Stimulated activated CD4-positive, alpha-beta T cell treated with anti-CD3 and anti-CD28 coated beads, TNF-alpha, amount 100 ng/mL, for 1 hour (primary cell): ENCODE measurements at places on chromosomes 2 and 18.

GRCh38 chr2:157819761-157820160, 56.4 kb downstream of the ACVR1 start:
- DNase-seq: no peak

DNA sequence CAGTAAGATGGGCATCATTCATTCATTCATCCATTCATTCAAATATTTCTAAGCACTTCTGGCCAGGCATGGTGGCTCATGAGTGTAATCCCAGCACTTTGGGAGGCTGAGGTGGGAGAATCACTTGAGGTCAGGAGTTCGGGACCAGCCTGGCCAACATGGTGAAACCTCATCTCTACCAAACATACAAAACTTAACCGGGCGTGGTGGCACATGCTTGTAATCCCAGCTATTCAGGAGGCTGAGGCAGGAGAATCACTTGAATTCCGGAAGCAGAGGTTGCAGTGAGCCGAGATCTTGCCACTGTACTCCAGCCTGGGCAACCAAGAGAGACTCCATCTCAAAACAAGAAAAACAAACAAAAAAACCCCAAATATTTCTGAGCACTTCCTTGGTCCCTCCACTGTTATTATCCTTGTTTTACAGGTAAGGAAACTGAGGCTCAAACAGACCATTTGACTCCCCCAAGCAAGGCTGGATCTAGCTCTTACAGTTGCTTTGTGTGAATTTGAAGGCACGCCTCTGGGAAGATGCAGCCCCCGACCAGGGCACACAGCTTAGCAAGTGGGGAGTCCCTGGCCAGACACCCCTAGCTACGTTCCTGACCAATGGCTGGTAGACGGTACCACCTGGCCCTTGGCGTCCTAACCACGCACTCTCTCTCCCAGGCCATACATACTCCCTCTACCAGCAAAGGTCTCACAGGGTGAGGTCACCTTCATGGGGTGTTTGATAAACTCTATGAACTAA, 50.6 kb upstream of the ODC1 start:
- DNase-seq: no peak

- DNase-seq: no peak
Measured at GRCh38 chr2:41764131-41764530, 283.7 kb upstream of the PKDCC start.

DNA sequence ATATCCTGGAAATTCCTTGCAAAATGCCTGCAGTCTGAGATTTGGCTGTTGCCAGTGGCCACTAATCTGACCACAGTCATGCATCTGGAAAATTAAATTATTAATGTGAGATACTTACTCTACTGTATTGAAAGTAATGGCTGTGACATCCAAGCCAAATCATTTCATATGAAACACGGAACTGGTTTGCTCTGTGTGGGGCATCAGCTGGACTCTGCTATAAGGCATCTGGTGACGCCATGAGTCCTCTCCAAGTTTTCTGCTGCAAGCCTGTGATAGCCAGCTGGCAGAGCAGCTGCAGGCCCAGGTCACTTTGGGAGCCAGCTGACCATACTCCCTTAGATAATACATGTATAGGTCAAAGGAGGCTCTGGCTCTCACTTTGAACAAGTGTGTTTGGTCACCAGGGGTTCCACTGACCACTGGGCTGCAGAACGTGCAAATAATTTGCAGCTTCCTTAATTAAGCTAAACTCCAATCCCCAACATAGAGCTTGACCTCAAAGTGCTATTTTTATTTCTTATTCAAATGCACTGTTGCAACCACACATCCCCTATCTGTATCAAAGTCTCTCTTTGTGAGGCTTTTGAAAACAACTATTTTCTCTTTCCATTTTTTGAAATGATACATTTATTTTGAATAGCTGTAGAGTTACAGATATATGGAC, 152.9 kb downstream of the NCKAP5 start:
- no peak for DNase-seq

DNA sequence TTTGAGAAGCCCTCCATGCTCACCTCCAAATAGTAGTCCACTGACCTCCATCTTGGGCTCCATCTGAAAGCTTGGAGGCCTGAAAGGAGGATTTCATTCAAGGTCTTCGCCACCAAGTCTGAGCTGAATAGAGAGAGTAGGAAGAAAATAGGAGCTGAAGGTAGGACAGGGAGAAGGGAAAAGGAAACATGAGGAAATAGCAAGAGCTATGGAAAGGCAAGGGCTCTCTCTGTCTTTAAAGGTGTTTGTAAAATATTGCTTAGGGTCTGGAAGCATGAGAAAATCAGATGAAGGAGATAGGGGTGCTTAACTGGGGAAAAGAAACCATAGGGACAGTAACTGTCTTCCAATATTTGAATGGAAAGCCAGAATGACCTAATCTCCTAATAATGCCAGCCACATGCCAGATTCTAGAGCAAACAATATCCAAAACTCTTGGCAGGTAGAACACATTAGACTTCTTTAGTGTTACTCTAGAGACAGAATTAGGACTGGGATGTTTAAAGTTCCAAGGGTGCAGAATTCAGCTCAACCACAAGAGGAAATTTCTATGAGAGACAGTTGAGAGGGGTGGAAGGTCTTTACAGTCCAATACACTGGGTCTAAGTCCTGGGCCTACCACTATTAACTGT, 67.4 kb downstream of the NAB1 start:
- DNase-seq: no peak

- no peak for DNase-seq
Measured at GRCh38 chr2:181421131-181421458, 36.1 kb upstream of the ITGA4 start.

- DNase-seq: no peak
Measured at GRCh38 chr18:5414546-5414945, 119.0 kb upstream of the ZBTB14 start.

DNA sequence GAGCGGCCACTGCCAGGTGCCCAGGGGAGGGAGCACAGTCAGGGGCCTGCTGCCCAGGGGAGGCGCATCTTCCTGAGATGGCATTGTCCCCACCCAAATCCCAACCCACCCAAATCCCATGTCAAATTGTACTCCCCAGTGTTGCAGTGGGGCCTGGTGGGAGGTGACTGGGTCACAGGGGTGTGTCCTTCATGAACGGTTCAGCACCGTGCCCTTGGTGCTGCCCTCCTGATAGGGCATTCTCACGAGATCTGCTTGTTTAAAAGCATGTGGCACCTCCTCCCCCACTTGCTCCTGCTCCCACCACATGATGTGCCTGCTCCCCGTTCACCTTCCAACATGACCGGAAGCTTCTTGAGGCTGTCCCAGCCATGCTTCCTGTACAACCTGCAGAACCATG, 27.6 kb downstream of the ANKMY1 start:
- no peak for DNase-seq

- DNase-seq: no peak
Measured at GRCh38 chr2:5697562-5697961, 5.4 kb downstream of the SOX11 start.

DNA sequence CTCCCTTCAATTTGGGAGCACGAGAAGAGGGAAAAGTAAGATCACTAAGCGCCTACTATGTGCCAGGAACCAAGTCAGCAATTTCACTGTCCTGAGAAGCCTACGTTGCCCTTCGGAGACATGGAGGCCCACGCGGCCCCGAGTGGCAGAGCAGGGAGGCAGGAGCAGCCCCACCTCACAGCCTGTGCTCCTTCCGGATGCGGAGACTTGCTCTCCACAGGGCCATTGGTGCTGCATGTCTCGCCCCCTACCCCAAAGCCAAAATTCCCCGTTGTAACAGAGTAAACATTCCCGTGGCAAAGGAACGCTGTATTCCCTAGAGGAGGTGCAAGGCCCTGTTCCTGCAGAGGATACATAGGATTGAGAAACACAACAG, 4.5 kb downstream of the SLC14A2 start:
- DNase-seq: no peak

DNA sequence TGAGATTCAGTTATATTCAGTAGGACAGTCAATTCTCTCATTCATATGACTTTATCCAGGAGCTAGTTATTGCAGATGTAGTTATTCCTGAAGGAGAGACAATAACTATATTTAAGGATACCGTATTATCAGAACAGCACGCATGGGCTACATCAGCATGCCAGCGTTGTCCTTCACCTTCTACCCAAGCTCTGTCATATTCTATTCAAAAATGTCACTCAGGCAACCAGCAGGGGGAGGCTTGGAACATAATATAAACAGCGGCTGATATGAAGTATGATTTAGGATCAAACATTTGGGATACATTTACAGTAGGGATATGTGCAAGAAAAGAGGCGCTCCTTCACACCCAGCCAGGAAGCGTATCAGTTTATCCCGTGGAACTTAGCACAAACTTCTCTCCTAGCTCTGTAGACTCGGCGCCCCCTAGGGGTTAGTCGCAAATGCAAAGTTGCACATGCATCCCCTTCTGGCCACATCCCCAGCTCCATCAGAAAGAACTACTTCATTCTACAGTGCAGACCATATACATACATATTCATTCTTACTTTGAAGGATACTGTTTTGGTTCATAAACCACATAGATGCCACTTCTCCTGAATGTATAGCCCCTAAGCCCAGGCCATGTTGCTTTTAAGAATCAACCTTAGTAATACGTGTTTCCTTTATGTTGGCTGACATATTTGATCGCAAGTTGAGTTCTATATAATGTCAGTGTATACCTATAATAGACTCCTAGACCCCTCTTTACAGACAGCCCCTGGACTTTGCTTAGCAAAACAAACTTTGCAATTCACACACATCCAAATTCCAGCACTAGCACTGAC, 759.4 kb downstream of the ADCYAP1 start:
- no peak for DNase-seq

- DNase-seq: no peak
Measured at GRCh38 chr2:215828528-215829184, 184.7 kb downstream of the MREG start.

DNA sequence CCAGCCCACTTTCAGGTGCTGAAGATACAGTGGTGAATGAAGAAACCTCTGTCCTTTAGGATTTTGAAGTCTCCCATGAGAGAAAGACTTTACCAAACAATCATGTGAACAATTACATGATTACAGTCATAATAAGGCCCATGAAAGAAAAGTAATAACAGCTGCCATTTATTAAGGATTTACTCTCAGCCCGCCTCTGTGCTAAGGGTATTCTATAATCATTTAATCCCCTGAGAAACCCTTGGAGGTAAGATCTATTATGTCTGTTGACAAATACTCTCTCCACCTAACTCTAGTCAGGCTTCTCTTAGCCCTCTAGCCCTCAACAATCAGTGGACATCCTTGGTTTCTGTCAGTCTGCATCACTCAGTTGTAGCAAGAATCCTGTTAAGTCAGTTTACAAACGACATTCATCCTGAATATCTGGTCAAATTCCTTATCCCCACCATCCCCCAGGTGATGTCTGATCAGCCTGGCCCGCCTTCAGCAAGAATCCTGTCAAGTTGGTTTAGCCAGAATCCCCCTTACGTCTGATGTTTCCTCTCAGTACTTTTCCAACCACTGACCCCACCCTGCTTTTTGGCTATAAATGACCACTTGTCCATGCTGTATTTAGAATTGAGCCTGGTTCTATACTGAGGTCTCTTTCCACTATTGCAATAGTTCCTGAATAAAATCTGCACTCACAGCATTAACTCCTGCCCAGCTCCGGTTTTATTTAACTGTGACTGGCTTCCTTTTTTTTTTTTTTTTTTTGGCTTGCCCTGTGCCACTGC, 12.2 kb upstream of the SOCS6 start:
- DNase-seq: no peak

GRCh38 chr18:2395427-2396161, 175.7 kb downstream of the METTL4 start:
- no peak for DNase-seq

GRCh38 chr2:9748577-9748976, 94.7 kb upstream of the TAF1B start:
- DNase-seq: no peak

GRCh38 chr2:207041786-207042554, 102.7 kb downstream of the CPO start:
- DNase-seq: no peak

DNA sequence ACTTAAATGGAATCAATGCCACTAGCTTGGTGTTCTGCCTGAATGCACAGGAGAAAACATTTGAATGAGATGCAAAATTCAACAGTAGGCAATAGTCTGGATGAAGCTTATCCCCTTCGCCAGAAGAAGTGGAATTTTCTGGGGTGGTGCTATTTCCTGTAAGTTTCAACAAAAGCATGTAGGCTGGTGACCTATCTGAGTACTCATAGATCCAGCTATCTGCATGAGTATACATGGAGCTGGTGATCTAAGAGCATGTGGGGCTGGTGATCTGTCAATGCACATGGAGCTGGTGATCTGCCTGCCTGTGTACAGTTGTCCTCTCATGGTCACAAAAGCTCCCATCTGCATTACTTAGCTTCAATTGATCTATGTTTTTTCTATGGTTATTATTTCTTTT, 71.2 kb downstream of the SLC9A4 start:
- no peak for DNase-seq

DNA sequence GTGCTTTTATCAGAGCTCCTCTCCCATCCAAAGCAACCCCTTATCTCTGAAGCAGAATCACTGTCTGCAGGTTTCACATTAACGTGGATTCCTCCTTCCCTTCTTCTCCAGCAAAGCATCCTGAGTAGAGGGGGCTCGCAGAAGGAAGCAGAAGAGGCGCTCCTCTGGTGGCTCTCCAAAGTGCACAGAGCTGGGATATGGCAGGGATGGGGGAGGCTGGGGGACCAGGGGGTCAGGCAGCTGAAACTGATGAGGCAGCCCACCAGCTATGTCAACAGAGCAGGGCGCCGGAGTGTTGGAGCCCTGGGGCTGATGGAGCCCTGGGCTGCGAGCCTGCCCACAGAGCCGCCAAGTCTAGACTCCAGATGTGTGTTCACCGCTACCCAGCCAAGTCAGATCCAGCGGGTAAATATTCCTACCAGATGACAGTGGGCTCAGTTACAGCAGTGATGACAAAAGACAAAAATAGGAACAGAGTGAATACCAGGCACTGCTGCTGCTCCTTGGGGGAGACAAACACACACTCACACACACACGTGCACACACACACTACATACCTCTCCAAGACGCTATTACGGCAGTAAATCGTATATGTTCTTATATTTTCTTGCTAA, 678.3 kb upstream of the ID2 start:
- DNase-seq: no peak

DNA sequence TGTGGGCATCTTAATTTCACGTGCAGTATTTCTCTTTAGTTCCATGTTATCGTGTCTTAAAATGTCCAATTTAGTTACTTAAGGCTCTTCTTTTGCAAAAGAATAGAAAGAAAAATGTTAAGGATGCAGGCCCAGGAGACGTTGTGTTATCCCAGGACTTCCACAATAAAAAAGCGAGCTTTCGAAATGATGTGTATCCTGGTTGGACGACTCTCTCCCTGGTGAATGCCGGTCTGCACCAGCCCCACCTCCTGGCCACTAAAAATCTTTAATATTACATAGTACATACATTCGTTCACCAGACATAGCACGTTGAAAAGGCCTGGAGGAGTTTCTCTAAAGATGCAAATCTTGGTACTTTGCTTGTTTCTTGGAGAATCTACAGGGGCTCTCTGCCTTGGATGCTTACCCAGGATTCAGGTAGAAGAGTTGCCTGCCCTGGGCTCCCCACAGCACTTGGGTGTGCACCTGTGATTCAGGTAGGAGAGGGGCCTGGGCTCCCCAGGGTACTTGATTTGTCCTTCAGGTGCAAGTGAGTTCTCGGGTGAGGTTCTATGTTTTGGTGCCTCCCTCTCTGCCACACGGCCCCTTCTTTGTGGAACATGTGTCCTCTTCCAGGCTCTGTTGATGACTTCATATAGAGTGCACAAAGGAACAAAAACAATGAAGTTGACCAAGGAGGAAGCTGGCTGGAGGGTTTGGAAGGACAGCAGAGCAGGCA, 26.6 kb downstream of the TWIST2 start:
- no peak for DNase-seq

GRCh38 chr2:184685999-184686841, 87.9 kb downstream of the ZNF804A start:
- no peak for DNase-seq

GRCh38 chr2:57908736-57909161, 137.9 kb upstream of the VRK2 start:
- no peak for DNase-seq
